ENCODE measurements at places on chromosomes 11 and 22. TPM values are rescaled to one million over a fixed set of nuclear protein-coding genes. Genes with fewer than 3 reads are reported as not detected.

IL18 gene
- 0.86 TPM for total RNA-seq

GGT1 gene
- total RNA-seq: 12.0 TPM

SCGB2A2 gene
- total RNA-seq: not detected

IGSF22 gene
- total RNA-seq: 0.03 TPM

BCR gene
- 40.9 TPM for total RNA-seq

PGA3 gene
- not detected for total RNA-seq

PRODH gene
- total RNA-seq: 2.1 TPM

- peak; percentile 64 for DNase-seq
Observed at GRCh38 chr11:13335319-13335718, 57.7 kb downstream of the BMAL1 start.

GRCh38 chr11:84855508-84856245 is 771.5 kb downstream of the DLG2 start:
- DNase-seq: no peak

DNA sequence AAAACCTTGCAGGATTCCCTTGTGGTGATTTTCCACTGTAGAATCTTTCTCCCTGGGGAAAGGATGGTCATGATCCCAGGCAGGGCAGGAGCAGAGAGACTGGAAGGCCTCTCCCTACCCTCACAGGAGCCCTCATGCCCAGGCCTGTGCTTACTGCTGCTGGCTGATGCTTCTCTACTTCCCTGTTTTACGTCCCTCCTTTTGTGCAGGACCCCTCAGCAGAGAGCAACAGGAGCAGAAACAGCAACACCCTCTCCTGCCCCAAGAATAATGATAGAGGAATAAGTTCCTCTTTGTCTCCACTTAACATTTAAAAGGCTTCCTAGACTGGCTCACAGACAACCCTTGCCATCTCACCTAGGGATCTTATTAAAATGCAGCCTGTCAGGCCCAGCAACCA is 3.6 kb downstream of the ISX start:
- no peak for DNase-seq

DNA sequence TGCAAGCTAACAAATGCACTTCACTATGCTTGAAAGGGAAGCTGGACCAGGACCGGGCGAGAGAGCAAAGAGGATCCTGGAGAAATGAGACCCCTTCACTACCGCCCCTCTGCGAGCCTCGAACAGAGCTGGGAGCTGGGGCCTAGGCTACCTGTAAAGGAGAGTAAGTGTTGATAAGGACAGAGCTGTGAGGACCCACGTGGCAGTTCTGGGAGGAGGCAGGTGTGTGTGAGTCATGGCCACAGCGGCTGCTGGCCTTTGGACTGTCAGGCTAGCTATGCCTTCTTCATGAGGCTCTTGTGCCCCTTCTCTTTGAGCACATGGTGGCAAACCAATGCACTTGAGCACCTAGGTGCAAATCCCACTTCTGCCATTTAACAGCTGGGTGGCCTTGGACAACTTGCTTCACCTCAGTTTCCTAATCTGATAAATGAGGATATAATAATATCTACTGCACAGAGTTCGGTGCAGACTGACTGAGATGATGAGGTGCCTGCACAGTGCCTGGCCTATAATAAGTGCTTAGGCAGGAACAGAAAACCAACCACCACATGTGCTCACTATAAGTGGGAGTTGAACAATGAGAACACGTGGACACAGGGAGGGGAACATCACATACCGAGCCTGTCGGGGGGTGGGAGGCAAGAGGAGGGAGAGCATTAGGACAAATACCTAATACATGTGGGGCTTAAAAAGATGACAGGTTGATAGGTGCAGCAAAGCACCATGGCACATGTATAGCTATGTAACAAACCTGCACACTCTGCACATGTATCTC is 35.3 kb upstream of the KCNJ11 start:
- DNase-seq: no peak

GRCh38 chr11:70313945-70314344 is 43.5 kb downstream of the PPFIA1 start:
- no peak for DNase-seq

DNA sequence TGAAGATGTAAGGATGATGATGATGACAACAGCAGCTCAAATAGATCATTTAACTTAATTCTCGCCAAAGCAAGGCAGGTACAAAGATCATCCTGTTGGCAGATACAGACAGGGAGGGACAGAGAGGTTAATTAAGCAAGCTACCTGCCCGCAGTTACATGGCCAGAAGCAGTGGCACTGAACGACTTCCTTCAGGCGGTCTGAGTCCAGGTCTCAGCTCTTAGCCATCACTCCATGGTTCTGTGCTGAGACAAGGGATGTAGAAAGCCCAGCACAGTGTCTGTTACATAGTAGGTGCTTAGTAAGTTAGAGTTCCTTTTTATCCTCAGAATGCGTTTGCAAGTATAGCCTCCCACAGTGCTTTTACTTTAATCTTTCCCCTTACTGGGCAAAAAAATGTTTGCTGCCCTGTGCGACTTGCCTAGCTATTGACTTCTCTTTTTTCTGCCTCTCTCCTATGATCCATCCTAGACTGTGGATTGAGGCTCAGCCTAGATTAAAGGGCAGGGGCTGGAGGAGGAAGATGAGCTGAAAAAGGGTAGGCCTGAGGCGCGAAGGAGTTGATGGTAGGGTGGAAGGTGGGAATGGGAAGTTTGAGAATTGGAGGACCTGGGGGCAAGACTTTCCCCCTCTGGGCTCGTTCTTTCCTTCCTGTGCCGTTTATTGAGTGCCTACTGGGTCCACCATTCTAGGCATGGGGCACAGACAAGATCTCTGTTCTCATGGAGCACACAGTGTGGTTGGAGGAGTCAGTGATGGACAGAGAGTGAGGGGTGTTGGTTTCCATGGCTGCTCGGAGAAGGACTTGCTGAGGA is 108.2 kb upstream of the OR4B1 start:
- DNase-seq: no peak

DNA sequence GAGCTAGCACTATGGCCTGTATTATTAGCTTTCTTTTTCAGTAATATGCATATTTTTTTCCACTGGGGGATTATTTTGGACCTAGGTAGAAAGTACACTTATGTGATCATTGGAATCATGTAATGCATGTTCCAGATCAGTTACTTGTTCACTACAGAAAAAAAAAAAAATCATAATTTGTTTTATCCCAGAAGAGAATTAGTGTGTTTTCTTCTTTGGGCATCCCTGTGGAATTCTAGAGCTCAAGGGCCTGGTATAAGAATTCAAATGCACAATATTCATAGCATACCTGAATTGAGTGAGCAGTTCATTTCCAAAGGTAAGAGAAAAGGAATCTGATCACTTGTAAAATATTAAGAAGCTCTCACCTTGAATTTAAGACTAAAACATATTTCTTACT is at the start of gene OR5T1:
Gene OR5T1 (plus strand): TSS at position 301 of the 400 bp plus-strand sequence. CDS start 1,485 bp downstream, outside the sequence.
- no peak for DNase-seq

GRCh38 chr11:24587635-24588034 is 90.8 kb downstream of the LUZP2 start:
- peak; percentile 12 for DNase-seq

DNA sequence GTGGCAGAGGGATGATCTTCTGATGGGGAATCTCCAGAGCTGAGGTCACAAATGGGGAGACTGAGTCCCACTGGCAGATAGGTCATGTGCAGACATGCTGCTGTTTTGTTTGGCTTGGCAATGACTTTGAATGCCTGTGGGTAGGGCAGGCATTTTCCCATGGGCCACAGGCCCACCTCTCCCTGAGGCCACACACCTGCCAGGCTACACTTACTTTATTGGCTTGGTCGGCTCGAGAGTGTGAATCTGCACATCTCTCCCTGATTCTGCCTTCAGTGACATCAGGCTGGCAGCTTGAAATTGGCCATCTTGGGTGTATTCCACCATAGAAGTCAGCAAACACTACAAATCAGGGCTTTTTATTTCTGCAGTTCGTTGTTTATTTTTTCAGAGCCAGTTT is 91.5 kb downstream of the GRIK4 start:
- DNase-seq: no peak

All from cardiac muscle cell (in vitro differentiated cells and primary cell).